Stimulated activated memory B cell treated with anti-CD40 and anti-IgM and Interleukin-4, amounts not matched to agents 10 μg/mL and 1 μg/mL and 100 μg/mL, for 72 hours (primary cell): ENCODE measurements at places on chromosomes 13 and 19.
A peak's percentile ranks its signal among the peaks of the same experiment; 100 is the strongest.

DNA sequence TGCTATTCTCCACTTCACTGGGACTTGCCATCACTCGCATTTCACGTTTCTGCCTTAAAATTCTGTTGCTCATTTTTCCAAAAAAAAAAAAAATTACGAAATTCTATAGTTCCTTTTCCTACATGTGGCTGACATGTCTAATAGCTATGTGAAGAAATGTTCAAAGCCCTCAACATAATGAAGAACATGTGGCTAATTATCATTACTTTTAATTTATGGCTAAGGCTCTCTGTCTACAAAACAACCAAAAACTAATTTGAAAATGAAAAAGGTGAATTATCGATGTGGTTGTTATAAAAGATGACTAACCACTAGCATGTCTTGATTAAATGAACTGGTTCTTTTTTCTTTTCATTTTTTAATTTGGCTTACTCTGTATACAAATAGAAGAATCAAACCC lies 940.0 kb downstream of the EFNB2 start:
- no peak for ATAC-seq

GRCh38 chr13:45209229-45209628 lies 8.4 kb upstream of the KCTD4 start:
- no peak for ATAC-seq

- no peak for ATAC-seq
Measured at GRCh38 chr19:3024509-3024869, 4.6 kb downstream of the TLE2 start.

DNA sequence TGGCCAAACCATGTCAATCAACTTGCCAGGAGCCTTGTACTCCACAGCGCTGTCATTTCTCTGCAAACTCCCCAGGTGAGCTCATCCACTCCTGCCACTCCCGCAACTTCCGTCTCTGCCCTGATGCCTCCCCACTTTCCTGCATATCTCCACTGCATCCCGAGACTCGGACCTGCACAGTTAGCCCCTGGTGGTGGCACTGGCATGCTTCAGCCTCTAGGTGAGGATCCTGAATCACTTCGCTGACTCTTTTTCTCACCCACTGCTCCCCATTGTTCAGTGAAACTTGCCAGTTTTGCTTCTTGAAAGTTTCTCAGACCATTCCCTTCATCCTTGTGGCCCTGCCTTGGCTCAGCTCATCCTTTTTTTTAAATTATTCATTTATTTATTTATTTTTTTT lies 3.4 kb upstream of the CTU1 start:
- ATAC-seq = no peak

DNA sequence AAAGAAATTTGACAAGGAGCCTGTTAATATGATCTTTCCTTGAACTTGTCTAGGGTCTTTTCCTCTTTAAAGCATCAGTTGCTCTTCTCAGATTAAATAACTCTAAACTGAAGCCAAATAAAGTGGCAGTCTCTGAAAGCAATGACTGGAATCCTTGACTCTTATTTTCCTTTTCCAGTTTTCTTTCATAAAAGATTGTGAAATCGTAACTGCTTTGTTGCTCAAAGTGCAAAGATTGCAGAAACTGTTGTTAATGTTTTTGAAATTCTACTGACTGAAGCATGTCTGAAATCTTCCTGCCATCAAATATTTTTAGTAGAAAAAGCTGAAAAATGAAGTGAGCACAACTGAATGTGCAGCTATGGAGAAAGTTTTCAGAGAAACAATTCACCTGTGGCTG lies 1.9 kb downstream of the NHLRC3 start:
- ATAC-seq = no peak

DNA sequence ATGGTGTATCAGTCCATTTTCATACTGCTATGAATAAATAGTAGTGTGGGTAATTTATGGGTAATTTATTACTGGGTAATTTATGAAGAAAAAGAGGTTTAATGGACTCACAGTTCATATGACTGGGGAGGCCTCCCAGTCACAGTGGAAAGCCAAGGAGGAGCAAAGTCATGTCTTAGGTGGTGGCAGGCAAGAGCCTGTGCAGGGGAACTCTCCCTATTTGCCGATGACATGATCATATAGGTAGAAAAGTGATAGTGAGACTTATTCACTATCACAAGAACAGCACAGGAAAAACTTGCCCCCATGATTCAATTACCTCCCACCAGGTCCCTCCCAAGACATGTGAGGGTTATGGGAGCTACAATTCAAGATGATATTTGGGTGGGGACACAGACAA lies 1137.7 kb downstream of the UQCRFS1 start:
- ATAC-seq = no peak

DNA sequence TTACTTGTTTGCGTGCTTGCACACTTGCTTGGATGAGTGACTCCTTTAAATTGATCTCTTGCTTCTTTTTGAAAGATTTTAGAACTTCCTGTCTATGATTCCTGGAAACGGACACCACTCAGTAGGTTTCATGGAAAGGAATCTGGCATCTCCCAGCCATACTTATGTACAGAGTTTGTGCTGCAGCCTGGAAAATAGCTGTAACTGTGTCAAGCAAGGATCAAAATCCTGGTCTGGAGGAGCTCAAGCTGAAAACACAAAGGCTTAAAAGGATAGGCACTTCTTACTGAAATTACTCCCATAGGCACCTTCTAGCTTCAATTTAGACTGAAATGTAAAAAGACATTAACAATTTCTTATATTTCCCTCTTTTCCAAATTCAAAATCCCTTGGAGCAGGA lies 1.4 kb upstream of the FREM2 start:
- ATAC-seq = no peak

DNA sequence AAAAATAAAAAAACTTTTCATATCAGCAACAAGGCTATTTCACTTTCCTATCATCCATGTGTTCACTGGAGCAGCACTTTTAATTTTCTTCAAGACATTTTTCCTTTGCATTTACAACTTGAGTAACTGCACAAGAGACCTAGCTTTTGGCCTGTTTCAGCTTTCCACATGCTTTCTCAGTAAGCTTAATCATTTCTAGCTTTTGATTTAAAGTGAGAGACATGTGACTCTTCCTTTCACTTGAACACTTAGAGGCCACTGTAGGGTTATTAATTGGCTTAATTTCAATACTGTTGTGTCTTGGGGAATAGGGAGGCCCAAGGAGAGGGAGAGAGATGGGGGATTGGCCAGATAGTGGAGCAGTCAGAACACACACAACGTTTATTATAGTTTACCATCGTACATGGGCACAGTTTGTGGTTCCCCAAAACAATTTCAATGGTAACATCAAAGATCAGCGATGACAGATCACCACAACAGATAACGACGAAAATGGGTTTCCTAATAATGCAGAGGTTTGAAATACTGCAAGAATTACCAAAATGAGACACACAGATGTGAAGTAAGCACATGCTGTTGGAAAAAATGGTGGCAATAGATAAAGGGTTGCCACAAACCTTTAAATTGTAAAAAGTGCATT lies 117.6 kb downstream of the GGACT start:
- no peak for ATAC-seq

GRCh38 chr13:110983241-110983640 lies 68.4 kb upstream of the ANKRD10 start:
- ATAC-seq = no peak

DNA sequence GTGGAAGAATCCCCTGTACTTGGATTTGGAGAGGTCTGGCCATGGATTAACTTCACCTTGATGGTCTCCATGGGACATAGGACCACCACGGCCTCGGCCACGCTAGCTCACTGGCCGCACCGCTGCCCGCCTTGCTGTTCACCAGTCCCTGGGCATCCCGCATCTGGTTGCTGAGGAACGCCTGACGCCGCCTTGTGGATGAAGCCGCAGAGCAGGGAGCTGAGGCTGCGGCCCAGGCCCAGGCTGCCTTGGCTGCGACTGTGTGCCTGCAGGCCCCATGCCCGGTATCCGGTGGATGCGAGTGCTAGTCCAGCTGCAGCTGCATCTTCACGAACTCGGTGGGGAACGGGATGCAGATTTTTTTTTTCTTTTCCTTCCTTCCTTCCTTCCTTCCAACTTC lies 1407.1 kb downstream of the UQCRFS1 start:
- no peak for ATAC-seq

DNA sequence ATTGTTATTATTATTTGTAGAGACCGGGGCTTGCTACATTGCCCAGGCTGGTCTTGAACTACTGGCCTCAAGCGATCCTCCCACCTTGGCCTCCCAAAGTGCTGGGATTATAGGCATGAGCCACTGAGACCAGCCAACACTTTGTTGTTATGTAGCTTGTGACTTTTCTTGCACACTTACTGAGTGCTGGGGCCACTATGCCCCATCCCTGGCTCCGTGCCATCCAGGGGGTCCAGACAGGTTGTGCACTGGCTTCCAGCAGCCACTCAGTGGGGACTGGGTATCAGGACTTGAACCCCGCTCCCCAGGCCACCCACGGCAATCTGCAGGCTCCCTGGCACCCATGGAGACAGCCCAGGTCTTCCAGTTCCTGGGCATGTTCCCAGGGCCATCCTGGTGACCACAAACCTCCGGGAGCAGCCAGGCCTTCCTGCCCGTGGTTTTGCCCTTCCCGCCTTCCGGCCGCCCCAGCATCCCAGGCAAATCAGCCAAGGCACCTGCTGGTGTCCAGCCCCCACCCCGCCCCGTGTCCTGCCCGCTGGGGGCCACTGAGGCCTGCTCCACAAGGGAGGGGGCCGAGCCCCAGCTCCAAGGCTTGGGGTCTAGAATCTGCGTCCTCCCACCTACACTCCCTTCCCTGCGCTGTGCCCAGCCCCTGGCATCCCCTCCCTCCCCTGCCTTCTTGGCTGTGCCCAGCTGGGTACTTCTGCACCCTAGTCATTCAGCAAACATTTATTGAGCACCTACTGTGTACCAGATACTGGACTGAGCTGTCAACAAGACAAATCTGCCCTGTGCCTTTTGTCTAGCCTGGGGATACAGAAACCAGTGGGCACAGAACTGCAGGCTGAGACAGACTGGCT lies 23.7 kb upstream of the SEMA6B start:
- no peak for ATAC-seq

DNA sequence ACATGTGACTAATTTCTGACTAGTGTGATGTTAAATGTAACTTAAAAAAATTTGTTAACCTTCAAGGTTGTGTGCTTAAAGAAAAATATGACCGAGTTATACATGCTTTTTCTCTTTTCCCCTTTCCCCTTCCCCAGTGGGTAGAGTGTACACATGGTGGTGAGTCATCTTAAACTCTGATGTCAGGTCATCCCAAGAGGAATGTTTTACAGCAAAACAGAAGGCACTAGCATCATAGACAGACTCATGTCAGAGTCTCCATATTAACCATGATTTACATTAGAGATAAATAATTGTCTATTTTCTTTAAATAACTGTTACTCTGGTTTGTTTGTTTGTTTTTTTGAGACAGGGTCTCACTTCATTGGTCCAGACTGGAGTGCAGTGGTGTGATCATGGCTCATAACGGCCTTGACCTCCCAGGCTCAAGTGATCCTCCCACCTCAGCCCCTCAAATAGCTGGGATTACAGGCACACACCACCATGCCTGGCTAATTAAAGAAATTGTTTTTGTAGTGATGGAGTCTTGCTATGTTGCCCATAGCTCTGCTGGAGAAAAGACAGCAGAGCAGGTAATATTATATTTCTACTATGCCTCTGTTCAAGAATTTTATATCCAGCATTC lies 160.4 kb upstream of the PCDH9 start:
- no peak for ATAC-seq

DNA sequence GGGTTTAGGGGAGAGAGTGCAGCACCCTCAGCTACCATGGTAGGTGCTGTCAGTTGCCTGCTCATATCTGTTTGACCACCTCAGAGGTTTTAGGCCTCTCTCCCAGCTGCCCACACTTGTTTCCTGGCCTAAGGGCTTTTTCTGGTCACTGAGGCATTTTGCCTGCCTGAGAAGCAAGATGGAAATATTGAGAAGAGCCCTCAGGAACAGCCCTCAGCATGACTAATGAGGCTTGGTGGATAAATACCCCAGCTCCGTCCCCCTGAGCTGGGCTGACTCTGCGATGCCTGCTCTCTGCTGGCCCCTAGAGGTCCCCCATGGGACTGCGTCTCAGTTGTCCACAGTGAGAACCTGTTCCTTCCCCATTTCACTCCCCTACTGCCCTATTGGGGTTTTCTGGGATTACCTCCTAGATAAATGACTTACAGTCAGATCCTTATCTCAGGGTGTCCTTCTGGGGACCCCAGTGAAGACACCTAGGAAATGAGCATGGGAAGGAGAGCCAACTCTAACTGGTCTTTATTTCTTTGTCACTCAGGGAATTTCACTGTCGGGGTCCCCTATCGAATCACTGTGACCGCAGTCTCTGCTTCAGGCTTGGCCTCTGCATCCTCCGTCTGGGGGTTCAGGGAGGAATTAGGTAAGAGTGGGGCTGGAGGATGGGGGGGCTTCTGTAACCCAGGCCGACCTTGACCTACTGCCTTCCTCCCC lies 13.3 kb downstream of the PALM3 start:
- peak; percentile 67 for ATAC-seq

GRCh38 chr13:72415817-72416216 lies 311.6 kb downstream of the MZT1 start:
- ATAC-seq = no peak

- no peak for ATAC-seq
Measured at GRCh38 chr19:47153266-47153665, 22.6 kb downstream of the SAE1 start.

GRCh38 chr13:47859165-47859564 lies 141.9 kb downstream of the SUCLA2 start:
- ATAC-seq = no peak

- ATAC-seq = peak; percentile 49
Measured at GRCh38 chr13:24005755-24006281, 108.5 kb upstream of the C1QTNF9B start.

- no peak for ATAC-seq
Measured at GRCh38 chr19:12261554-12261953, 33.1 kb downstream of the ZNF44 start.

DNA sequence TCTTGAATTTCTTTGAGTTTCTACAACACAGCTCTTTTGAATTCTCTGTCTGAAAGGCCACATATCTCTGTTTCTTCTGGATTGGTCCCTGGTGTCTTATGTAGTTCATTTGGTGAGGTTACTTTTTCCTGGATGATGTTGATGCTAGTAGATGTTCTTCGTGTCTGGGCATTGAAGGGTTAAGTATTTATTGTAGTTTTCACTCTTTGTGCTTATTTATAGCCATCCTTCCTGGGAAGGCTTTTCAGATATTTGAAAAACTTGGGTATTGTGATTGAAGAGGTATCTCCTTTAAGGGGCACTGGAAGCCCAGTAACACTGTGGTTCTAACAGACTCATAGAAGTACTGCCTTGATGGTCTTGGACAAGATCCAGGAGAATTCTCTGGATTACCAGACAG lies 338.5 kb upstream of the SPRY2 start:
- ATAC-seq = no peak

GRCh38 chr19:55370305-55370988 lies at the start of gene IL11:
TSS of gene IL11 (minus strand) at chr19:55370463. CDS start at chr19:55370310, 153 bp downstream.
- ATAC-seq = no peak

GRCh38 chr13:24651718-24652345 lies 28.4 kb upstream of the ATP12A start:
- no peak for ATAC-seq

GRCh38 chr13:99059498-99060075 lies 81.7 kb upstream of the DOCK9 start:
- ATAC-seq = no peak

DNA sequence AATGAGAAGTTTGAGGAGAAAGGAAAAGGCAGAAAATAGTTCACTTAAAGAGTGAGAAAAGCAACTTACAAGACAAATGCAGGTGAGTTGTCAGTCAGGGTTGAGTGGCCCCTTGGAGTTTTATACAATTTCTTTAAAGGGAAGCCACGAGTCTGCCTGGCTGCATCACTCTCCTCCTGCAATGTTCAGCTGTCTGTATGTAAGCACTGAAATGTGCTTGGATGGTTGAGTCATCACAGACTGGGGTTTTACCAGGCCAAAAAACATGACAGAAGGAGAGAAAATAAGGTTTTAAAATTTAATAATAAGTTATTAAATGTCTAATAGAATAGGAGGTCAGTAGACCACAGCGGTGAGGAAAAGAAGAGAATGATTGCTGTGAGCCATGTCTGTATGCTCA lies 51.0 kb upstream of the FGF14 start:
- no peak for ATAC-seq
